ENCODE measurements at places on chromosomes 1 and 21. TPM values are rescaled to one million over a fixed set of nuclear protein-coding genes. Genes with fewer than 3 reads are reported as not detected.

GRCh38 chr1:152997901-152998300 is 3.6 kb upstream of the SPRR3 start:
- no peak for DNase-seq

GRCh38 chr1:32063261-32063681 is 9.5 kb upstream of the TMEM39B start:
- DNase-seq: no peak

- no peak for DNase-seq
Observed at GRCh38 chr1:33387625-33388024, 43.3 kb downstream of the PHC2 start.

DNA sequence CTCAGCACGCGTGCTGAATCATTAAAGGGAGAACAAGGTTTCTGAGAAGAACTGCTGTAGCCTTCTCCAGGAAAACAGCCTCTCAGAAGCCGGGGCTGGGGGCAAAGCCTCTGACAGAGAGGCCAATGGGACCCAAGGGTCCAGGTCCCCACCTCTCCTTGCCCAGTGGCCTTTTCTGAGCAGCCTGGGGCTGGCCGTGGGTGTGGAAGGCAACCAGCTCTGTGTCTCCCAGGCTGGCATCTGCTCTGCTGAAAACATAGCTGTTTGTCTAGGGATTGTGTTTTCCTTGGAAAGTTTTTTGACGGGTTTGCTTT is 261.2 kb downstream of the NPHP4 start:
- no peak for DNase-seq

GRCh38 chr1:173823781-173824314 is 625 bp upstream of the DARS2 start:
- DNase-seq: no peak

DNA sequence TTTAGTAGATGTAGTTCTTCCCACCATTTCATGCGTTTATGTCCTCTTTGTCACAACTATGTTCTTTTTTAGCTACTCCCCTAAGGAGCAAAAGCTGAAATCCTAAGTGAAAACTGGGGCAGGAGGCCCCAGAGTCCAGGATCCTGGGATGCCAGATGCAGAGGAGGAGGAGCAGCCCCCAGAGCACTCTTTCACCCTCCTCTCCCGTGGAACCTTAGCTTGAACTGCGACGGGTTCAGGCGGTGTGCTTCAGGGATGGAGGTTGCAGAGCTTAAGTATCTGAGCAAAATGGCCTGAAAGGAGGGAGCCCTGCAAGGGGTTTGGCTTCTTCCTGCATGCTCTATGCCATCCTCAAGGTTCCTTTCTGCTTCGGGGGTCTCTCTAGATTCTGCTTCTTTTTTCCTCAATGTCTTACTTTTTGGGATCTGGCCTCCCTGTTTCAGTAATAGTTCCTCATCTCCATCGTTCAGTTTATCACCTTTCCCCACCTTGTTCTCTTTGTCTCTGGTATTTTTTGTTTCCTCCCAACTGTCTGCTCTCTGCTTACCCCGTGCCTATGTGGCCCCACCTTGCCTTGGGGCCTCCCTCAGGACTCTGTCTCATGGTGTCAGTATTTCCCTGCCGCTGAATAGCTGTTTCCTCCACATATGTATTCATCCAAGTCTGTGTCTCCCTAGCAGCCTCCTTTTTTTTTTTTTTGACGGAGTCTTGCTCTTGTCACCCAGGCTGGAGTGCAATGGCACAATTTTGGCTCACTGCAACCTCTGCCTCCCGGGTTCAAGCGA is 2.7 kb upstream of the NHLH1 start:
- DNase-seq: no peak

The PPIH gene
- total RNA-seq: 32.6 TPM

The HSD3B1 gene
- not detected for total RNA-seq

DNA sequence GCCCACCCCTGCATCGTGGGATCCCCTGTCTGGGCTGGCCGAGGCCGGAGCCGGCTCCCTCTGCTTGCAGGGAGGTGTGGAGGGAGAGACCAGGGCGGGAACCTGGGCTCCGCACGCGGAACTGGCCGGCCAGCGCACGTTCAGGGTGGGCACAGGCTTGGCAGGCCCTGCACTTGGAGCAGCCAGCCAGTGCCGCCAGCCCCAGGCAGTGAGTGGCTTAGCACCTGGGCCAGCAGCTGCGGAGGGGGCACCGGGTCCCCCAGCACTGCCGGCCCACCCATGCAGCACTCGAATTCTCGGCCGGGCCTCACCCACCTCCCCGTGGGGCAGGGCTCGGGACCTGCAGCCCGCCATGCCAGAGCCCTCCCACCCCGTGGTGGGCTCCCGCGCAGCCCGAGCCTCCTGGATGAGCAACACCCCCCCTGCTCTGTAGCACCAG is 422.6 kb downstream of the AMY1C start:
- no peak for DNase-seq

- DNase-seq: peak; percentile 63
Observed at GRCh38 chr1:167641786-167642500, 11.9 kb downstream of the RCSD1 start.

- no peak for DNase-seq
Observed at GRCh38 chr1:172470149-172470548, 26.3 kb upstream of the PIGC start.

DNA sequence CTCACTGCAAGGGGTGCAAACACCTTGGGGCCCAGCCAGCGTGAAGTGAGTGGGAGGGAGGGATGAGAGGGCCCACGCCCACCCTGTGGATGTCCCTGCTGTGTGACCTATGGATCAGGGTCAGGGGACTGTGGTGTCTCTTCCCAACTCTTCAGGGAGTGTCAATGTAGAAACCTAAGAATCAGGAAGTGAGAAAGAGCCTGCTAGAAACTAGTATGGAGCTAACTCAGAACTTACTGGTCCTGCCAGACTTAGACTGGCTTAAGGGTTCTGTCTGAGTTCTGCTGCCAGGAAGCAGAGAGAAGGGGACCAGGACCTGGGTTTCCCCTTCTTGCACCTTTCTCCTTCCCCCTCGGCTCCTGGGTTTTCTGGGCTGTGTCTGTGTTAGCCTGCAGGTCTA is 1.8 kb upstream of the IL10 start:
- no peak for DNase-seq

DNA sequence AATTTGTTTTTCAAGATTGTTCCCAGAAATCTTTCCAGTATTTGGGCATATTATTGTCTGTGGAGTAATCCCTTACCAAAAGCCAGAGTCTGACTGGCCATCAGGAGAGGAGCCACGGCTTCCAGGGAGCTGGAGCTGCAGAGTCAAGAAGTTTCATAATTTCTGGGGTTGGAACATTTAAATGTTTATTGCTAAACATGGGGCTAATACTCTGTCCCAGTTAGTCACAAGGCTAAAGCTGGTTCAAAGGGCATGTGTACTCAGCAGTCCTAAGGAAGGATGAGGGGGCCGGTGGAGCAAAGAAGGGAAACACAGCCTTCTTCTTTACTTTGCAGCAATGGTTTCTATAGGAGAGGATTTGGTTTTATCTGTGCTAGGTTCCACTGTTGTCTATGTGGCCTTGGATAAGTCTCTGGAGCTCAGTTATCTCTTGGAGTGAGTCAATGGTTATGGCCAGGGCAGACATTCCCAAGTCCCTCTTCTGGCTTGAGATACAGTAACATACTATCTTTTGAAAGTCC is 9.5 kb downstream of the DENND2D start:
- no peak for DNase-seq

GRCh38 chr1:157944663-157945280 is 48.7 kb upstream of the KIRREL1 start:
- DNase-seq: no peak

DNA sequence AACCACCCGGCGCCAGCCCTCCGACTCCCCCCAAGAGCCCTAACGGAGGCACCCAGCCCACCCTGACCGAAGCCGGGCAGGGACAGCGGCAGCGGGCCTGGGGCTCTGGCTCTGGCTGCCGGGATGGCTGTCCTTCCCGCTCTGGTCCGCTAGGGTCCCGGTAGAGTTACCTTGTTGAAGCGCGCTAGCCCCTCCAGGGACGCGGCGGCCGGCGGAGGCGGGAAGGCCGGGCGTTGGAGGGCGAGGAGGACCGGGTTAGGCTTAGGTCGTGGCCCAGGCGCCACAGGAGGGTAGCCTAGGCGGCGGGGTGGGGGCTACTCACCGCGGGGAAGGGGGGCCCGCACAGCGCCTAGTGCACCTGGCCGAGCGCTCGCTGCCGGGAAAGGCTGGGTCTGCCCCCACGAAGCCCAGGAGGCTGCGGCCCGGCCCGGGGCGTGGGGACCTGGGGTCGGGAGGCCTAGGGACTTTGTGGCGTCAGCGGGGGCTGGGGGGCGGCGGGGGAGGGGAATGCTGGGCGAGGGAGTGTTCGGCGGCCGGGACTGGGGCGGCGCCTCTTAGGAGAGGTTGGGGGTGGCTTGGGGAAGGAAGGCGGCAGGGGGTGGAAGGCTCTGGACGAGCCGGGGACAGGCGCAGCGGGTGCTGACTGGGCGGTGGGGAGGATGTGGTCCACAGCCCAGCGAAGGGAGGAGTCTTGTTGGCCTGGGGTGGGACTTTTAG is at the start of gene TRIM17:
Gene TRIM17 (minus strand): TSS at position 645 of the 717 bp plus-strand sequence. CDS start 1,789 bp downstream, outside the sequence.
- DNase-seq: peak; percentile 63

The ROR1 gene
- not detected for total RNA-seq

The TADA1 gene
- 16.4 TPM for total RNA-seq

GRCh38 chr1:15066191-15066590 is 87.4 kb upstream of the TMEM51 start:
- DNase-seq: no peak

The FNBP1L gene
- 1.1 TPM for total RNA-seq

GRCh38 chr1:108154314-108154713 is 45.8 kb downstream of the SLC25A24 start:
- DNase-seq: no peak

- DNase-seq: no peak
Observed at GRCh38 chr1:43572084-43572483, 41.4 kb downstream of the PTPRF start.

- DNase-seq: no peak
Observed at GRCh38 chr1:154719586-154720327, 111.8 kb upstream of the ADAR start.

The NPHS2 gene
- not detected for total RNA-seq

- no peak for DNase-seq
Observed at GRCh38 chr1:243549108-243549507, 293.3 kb downstream of the SDCCAG8 start.

- DNase-seq: peak; percentile 39
Observed at GRCh38 chr1:157369808-157370521, 182.3 kb downstream of the FCRL5 start.

DNA sequence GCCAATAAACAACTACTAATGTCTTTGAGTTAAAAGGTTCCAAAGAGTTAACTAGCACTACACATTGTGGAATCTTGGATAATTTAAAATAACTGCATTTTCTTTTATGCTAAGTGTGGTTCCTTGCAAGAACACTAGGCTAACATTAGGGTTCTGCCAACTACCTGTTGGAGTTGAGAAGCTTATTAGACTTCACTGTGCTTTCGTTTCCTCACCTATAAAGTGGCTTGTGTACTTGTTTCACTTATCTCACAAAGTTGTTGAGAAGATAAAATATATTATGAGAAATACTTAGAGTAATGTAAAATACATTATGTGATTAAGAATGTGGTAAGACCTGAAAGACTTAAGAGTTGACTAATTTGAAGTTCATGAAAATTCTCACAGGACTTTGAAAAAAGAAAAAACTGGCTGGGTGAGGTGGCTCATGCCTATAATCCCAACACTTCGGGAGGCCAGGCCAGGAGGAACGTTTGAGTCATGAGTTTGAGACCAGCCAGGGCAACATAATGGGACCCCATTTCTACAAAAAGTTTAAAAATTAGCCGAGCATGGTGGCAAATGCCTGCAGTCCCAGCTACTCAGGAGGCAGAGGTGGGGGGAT is 5.6 kb upstream of the RRAGC start:
- no peak for DNase-seq

DNA sequence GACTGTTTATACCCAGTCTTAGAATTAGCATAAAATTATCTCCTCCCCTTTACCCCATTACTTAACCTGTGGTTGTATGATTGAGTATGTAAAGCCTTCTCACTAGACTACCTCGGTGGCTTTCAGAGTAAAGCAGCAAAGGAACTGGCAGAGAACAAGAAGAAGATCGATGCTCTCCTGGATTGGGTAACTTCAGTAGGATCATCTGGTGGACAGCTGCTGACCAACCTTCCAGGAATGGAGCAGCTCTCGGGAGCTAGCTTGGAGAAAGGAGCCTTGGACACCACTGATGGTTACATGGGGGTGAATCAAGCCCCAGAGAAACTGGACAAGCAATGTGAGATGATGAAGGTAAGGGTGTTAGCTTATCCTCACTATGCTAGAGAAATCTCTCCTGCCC is 138.6 kb upstream of the BMP8A start:
- DNase-seq: no peak

GRCh38 chr1:198179556-198179981 is 22.8 kb downstream of the NEK7 start:
- no peak for DNase-seq

DNA sequence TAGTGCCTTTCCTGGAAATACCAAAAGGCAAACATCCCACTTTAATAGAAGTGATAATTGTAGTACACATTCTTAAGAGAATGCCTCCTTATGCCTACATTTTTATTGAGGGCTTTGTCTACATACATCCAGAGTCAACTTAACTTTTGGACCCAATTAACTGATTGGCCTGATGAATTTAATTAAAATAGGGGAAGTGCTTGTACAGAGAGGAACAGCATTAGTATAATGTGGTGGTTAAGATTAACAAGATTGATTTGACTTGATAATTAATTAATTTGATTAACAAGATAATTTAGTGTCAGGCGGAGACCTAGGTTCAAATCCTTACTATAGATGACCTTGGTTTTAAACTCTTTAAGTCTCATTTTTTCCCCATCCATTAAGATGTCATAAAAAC is 111.4 kb downstream of the NFIA start:
- no peak for DNase-seq

DNA sequence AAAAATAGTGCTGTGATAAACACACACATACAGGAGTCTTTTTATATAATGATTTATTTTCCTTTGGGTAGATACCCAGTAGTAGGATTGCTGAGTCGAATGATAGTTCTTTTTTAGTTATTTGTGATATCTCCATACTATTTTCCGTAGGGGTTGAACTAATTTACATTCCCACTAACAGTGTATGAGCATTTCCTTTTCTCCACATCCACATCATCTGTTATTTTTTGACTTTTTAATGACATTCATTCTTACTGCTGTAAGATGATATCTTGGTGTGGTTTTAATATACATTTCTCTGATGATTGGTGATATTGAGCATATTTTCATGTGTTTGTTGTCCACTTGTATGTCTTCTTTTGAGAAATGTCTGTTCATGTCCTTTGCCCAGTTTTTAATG is 78.3 kb downstream of the NIBAN1 start:
- DNase-seq: no peak

The ARV1 gene
- 1.5 TPM for total RNA-seq

The SYNJ1 gene
- 15.6 TPM for total RNA-seq

Measured in CD4-positive, alpha-beta T cell (primary cell).